ENCODE measurements at places on chromosomes 2 and 18. TPM values are rescaled to one million over a fixed set of nuclear protein-coding genes. Genes with fewer than 3 reads are reported as not detected.

The SLC9A4 gene
- not detected for polyA plus RNA-seq

The BCL2 gene
- 2.9 TPM for polyA plus RNA-seq

The DCDC2C gene
- 0.18 TPM for polyA plus RNA-seq

The RRM2 gene
- 7.5 TPM for polyA plus RNA-seq

The ABCG8 gene
- polyA plus RNA-seq: 0.03 TPM

The MAP3K19 gene
- not detected for polyA plus RNA-seq

The FAM237A gene
- not detected for polyA plus RNA-seq

The DSC1 gene
- not detected for polyA plus RNA-seq

The GKN2 gene
- not detected for polyA plus RNA-seq

DNA sequence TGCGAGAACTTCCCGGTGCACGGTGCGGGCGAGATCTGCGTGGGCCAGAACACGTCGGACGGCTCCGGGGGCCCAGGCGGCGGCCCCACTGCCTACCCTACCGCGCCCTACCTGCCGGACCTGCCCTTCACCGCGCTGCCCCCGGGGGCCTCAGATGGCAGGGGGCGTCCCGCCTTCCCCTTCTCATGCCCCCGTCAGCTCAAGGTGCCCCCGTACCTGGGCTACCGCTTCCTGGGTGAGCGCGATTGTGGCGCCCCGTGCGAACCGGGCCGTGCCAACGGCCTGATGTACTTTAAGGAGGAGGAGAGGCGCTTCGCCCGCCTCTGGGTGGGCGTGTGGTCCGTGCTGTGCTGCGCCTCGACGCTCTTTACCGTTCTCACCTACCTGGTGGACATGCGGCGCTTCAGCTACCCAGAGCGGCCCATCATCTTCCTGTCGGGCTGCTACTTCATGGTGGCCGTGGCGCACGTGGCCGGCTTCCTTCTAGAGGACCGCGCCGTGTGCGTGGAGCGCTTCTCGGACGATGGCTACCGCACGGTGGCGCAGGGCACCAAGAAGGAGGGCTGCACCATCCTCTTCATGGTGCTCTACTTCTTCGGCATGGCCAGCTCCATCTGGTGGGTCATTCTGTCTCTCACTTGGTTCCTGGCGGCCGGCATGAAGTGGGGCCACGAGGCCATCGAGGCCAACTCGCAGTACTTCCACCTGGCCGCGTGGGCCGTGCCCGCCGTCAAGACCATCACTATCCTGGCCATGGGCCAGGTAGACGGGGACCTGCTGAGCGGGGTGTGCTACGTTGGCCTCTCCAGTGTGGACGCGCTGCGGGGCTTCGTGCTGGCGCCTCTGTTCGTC, 1.7 kb downstream of the FZD7 start:
- H3K27me3 ChIP-seq: peaks cover 5% of the 10 kb centered on the region
- H3K4me1 ChIP-seq: peaks cover 8% of the 10 kb centered on the region
- DNase-seq: peak; percentile 28
- H3K36me3 ChIP-seq: no peaks in the 10 kb centered on the region
- no peak overlapping the region for H3K4me3 ChIP-seq

DNA sequence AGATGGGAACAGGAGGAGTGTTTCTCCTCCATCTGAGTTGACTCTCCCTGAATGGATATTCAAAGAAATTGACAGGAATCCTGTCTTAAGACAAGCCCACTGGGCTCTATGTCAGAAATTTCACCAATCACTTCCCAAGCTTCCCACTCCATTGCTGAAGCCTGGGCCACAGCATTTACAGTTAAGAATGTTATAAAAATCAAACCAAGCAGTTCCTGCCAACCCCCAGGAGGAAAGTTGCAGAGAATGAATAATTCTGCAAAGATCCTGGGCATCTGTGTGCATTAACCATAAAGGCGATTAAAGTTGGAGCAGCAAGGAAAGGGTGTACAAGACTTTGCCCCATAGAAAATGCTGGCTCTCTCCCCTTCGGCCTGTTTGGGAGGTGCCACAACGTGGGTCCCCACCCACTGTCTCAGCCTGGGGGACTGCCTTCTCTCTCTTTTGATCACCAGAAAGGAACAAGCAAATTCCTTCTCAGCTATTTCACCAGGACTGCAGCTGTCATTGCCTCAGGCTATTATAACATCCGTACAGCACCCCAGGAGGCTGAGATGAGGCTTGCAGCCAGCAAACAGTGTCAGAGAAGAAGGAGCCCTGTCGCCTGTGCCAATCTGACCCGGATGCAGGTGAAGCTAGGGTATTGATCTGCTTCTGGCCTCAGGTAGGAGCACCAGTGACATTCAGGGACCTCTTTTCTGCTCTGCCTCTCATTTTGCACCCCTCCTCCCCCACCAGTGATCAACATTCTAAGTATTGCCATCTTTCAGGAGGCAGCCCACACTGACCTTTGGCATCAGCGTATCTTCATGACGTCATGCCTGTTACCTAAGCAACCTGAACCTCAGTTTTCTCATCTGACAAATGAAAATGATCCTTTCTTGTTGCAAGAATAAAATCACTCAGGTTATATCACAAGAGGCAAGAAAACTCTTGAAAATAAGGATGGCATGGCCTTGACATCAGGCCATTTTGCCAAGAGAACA, 219.0 kb downstream of the SH3BP4 start:
- peak overlapping the region; percentile 8 for H3K27ac ChIP-seq
- no peaks in the 10 kb centered on the region for H3K36me3 ChIP-seq
- H3K4me3 ChIP-seq: no peak overlapping the region
- H3K4me1 ChIP-seq: no peaks in the 10 kb centered on the region
- DNase-seq: no peak

GRCh38 chr2:15084826-15085489, 452.4 kb downstream of the LRATD1 start:
- H3K4me3 ChIP-seq: no peak overlapping the region
- DNase-seq: no peak
- H3K4me1 ChIP-seq: no peaks in the 10 kb centered on the region
- H3K27me3 ChIP-seq: no peaks in the 10 kb centered on the region
- no peak overlapping the region for H3K27ac ChIP-seq

GRCh38 chr18:47737956-47738355, 192.5 kb downstream of the SMAD2 start:
- no peak overlapping the region for H3K27ac ChIP-seq
- peaks cover 13% of the 10 kb centered on the region for H3K27me3 ChIP-seq
- no peak for DNase-seq
- no peak overlapping the region for H3K4me3 ChIP-seq
- H3K4me1 ChIP-seq: no peaks in the 10 kb centered on the region

DNA sequence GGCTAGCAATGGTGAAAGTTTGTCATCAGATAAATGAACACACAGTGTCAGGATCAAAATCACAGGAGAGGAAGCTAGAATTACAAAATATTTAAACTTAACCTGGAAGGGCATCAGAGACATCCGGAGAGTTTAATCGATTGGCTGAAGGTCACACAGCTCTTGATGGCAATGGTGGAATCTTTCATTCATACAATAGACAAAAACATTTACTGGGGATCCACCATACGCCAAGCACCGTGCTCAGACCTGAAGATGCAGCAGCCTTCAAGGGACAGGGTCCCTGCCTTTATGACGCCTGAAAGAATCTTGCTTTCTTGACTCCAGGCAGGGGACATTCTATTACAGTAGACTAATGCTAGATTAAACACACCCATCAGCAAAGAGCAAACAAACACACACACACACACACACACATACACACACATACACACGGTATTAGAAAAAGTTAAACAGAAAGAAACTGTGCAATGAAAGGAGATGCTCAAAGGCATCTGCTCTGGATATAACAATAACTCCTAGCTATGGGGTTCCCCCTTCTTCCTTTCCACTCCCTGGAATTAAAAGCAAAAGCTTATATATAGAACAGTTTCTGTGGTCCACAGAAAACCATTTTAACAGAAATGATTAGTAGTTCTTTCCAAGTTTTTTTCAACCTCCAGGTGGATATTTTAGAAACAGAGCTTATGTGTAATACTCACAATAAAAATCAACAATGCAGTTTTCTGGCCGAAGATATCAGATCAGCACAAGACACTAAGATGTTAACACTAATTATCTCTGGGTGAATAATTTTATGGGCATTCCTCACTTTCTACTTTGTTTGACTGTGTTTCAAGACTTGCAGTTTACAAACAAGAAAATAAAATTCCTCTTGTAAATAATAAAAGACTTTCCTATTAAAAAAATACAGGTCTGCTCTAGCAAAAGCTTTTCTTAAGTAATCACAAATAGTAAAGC, 151.7 kb downstream of the ANKRD44 start:
- no peak for DNase-seq
- H3K27ac ChIP-seq: peak overlapping the region; percentile 57
- H3K4me3 ChIP-seq: no peak overlapping the region
- H3K27me3 ChIP-seq: no peaks in the 10 kb centered on the region
- peaks cover 29% of the 10 kb centered on the region for H3K4me1 ChIP-seq
- no peaks in the 10 kb centered on the region for H3K36me3 ChIP-seq

DNA sequence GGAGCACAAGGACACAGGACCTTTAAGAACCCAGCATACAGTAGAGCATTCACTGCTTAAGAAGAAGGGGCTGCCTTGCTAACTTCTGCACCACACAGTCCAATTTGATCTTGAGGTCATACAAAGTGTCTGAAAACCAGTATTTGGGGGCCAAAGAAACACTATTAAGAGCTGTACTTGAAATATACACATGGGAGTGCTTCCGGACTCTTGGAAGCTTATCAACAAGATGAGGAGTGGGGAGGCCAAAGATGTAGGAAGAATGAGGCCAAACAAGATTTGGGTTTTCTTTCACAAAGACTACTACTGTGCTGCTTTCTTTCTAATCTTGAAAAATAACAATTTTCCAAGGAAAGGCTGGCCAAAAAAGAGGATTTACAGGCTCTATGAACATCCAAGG, 24.8 kb upstream of the MALL start:
- no peaks in the 10 kb centered on the region for H3K36me3 ChIP-seq
- H3K4me3 ChIP-seq: no peak overlapping the region
- no peaks in the 10 kb centered on the region for H3K4me1 ChIP-seq
- no peaks in the 10 kb centered on the region for H3K27me3 ChIP-seq

GRCh38 chr18:58785171-58785805, 79.4 kb upstream of the ZNF532 start:
- H3K4me3 ChIP-seq: no peak overlapping the region
- peak overlapping the region; percentile 21 for H3K27ac ChIP-seq
- no peaks in the 10 kb centered on the region for H3K36me3 ChIP-seq
- H3K4me1 ChIP-seq: no peaks in the 10 kb centered on the region

DNA sequence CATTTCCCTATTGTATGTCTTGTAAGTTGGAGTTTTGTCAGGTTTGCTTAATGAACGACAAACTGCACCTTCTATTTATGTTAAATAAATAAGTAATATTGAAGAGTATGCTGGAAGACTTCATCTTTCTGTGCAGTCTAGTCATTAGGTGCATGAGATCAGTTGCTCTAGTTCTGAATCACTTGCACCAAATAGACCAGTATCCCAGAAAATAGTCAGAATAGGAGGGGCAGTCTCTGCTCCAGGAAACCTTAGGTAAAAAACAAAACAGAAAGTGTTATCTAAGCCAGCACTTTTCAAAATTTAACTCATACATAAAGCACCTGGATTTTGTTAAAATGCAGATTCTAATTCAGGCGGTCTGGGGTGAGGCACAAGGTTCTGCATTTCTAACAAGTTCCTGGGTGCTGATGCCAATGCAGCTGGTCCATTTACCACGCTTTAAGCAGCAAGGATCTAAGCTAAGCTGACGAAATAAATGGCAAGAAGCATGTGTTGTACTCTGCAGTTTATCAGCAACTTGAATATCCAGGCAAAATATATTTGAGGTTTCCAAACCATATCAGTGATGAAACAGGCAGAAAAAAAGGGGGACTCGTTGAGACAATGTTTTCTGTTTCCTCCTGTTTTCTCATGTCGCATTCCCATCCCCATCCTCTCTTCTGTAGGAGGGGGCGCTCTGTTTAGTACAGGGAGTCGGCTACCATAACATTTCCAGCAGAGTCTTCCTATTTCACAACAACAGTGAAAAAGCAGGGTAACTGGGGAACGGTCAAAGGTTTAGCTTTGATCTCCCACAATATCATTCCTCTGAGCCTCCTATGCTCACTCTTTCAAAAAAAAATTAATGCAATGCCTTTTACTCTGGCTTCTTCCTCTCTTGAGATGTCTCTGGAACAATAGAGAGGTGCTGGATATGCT, 106.4 kb downstream of the MBD2 start:
- peaks cover 10% of the 10 kb centered on the region for H3K27me3 ChIP-seq
- no peaks in the 10 kb centered on the region for H3K4me1 ChIP-seq
- no peak overlapping the region for H3K27ac ChIP-seq
- DNase-seq: no peak
- H3K4me3 ChIP-seq: no peak overlapping the region
- no peaks in the 10 kb centered on the region for H3K36me3 ChIP-seq

- no peaks in the 10 kb centered on the region for H3K27me3 ChIP-seq
- peaks cover 6% of the 10 kb centered on the region for H3K4me1 ChIP-seq
- no peak overlapping the region for H3K27ac ChIP-seq
- peak; percentile 65 for DNase-seq
- H3K4me3 ChIP-seq: no peak overlapping the region
- H3K36me3 ChIP-seq: no peaks in the 10 kb centered on the region
These were observed 125.4 kb downstream of the CTIF start for GRCh38 chr18:48663931-48664847.

DNA sequence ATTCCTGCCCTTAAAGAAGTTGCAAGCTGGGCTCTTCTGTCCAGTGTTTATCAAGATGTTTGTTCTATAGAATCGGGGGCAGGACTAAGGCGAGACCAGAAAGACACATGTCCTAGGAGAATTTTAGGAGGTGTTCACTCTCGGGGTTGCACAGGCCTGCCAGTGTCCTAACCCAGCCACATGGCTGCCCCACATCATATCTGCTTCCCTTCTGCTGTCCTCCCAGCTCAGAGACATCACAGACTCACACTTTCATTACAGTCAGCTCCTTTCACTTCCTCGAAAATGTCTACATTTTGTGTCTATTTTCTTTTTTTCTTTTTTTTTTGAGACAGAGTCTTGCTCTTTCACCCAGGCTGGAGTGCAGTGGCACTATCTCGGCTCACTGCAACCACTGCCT, 10.7 kb upstream of the MRO start:
- no peak for DNase-seq
- H3K27me3 ChIP-seq: no peaks in the 10 kb centered on the region
- no peak overlapping the region for H3K4me3 ChIP-seq
- no peaks in the 10 kb centered on the region for H3K4me1 ChIP-seq
- no peaks in the 10 kb centered on the region for H3K36me3 ChIP-seq

GRCh38 chr2:111207851-111208250, 87.1 kb downstream of the BCL2L11 start:
- no peaks in the 10 kb centered on the region for H3K27me3 ChIP-seq
- H3K4me1 ChIP-seq: no peaks in the 10 kb centered on the region
- no peak overlapping the region for H3K4me3 ChIP-seq
- no peak overlapping the region for H3K27ac ChIP-seq
- H3K36me3 ChIP-seq: no peaks in the 10 kb centered on the region

DNA sequence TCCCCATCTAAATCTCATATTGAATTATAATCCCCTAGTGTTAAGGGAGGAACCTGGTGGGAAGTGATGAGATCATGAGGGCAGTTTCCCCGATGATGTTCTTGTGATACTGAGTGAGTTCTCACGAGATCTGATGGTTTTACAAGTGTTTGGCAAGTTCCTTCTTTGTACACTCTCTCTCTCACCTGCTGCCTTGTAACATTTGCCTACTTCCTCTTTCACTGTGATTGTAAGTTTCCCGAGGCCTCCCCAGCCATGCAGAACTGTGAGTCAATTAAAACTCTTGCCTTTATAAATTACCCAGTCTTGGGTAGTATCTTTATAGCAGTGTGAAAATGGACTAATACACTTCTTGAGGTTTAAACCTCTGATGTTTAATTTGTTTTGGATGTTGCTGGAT, 177.5 kb downstream of the CD8B2 start:
- H3K4me1 ChIP-seq: no peaks in the 10 kb centered on the region
- H3K4me3 ChIP-seq: no peak overlapping the region
- no peak overlapping the region for H3K27ac ChIP-seq
- H3K36me3 ChIP-seq: no peaks in the 10 kb centered on the region

- H3K4me1 ChIP-seq: no peaks in the 10 kb centered on the region
- DNase-seq: no peak
- no peaks in the 10 kb centered on the region for H3K27me3 ChIP-seq
- H3K27ac ChIP-seq: no peak overlapping the region
- H3K36me3 ChIP-seq: no peaks in the 10 kb centered on the region
These were observed 38.2 kb upstream of the NPAS2 start for GRCh38 chr2:100781523-100782379.
